ENCODE measurements at places on chromosomes 7 and 10.

- no peak for DNase-seq
These were observed 59.0 kb downstream of the PRR15 start for GRCh38 chr7:29622335-29623265.

DNA sequence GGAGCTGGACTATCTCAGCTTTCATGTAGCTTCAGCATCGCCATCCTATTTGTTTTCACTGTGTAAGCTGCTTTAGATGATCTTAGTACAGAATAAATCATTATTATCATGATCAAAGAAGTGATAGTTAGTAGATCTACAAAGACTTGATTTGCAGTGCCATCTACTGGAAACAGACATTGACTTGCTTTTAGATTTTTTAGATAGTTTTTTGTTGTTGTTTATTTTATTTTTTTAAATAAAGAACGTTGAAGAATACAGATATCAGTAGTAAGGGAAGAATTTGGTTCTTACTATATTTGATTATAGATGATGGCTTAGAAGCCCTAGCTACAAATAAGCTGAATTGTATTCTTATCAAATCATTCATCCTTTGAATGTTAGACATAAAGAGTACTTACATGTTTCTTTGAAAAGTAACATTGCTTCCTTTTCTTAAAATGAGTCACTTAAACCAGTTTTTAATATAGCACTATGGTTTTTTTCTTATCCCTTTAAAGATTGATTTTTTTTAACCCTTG, 6.3 kb upstream of the SFMBT2 start:
- DNase-seq: no peak

GRCh38 chr10:130044067-130045061, 66.3 kb downstream of the C10orf143 start:
- DNase-seq: no peak

DNA sequence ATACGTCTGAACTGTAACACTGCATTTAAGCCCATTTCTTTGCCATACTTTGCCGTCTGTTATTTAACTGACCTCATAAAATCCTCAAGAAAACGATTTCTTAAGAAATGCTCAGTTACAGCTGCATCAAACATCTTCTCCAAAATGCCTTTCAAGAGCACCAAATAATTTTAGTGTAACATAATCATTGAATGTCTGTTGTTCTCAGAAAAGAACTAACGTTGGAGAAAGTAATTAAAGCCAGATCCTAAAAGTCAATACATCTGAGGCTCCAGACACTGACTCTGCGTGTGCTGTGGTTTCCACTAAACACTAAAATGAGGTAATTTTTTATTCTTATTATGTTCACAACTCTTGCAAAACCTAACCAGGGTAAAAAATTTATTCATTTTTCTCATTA, 63.7 kb upstream of the LRRC17 start:
- no peak for DNase-seq

GRCh38 chr10:17682236-17682946, 38.4 kb downstream of the STAM start:
- no peak for DNase-seq

DNA sequence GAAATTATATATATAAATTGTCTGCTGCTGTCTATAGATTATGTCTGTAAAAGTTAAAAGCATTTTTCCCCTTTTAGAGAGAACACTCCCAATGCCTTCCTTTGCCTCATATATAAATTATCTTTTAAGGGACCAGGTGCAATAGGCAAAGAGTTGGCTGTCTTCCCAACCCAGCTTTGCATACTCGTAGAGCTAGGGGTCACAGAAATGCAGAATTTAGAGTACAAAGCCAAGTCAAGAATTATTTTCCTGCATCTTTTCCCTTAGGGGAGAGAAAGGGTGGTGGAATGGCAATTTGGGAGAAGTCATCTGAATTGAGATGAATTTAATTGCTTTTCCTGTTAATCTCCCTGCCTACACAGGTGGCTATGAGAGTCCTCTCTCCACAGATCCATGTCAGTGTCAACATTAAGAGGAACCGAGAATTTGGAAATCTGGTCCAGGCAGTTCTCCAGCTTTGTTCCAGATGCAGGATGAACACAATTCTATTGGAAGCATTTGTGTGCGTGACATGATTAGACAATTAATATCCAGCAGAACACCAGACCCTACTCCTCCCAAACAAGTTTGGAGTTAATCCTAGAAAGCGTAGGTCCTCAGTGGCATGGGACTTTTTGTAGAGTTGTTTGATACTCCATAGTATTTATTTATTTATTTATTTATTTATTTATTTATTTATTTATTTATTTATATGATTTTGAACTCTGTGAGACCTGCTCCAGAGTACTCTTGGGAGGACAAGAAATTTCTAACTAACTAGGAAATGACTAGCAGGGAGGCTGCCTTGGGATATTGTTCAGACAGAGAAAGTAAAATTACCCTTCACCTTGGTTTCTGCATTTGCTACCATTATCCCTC, 80.3 kb upstream of the SKAP2 start:
- no peak for DNase-seq

DNA sequence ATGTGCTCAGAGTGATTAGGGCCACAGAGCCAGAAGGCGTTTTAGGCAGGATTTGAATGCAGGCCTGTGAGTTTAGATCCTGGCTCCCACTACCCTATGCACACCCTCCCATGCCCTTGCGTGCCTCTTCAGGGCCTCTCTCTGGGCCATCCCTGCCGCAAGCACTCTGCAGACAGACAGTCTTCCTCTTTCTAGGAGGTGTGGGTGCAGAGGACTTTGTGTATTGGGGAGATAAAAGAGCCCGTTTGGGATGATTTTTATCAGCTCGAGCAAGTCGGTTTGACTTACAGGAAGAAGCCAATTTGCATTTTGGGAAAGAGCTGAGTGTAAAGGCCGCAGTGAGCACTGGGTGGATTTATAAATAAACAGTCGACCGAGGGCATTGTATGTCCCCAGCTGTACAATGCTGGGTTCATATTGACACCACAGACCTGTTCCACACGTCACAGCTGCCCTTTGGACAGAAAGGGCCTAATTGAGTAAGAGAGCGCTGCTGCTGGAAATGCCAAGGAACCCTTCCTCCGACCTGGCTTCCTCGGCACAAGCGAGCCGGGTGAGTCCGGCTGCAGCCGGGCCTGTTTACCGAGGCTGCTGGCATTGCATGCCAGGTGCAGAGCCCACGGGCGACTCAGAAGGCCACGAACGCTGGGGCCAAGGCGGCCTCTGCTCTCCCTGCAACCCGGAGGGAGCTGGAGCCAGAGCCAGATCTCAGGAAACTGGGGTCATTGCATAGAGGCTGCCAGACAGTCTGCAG, 25.1 kb downstream of the ZMIZ1 start:
- DNase-seq: no peak

Measured in NK-92 treated with Interleukin-12 subunit alpha and Interleukin-12 subunit beta, amount 100 ng/mL, for 24 hours (cell line).